ENCODE measurements at places on chromosomes 12 and 14.

GRCh38 chr12:10543499-10543898 lies 37.8 kb downstream of the EIF2S3B start:
- no peak for DNase-seq

DNA sequence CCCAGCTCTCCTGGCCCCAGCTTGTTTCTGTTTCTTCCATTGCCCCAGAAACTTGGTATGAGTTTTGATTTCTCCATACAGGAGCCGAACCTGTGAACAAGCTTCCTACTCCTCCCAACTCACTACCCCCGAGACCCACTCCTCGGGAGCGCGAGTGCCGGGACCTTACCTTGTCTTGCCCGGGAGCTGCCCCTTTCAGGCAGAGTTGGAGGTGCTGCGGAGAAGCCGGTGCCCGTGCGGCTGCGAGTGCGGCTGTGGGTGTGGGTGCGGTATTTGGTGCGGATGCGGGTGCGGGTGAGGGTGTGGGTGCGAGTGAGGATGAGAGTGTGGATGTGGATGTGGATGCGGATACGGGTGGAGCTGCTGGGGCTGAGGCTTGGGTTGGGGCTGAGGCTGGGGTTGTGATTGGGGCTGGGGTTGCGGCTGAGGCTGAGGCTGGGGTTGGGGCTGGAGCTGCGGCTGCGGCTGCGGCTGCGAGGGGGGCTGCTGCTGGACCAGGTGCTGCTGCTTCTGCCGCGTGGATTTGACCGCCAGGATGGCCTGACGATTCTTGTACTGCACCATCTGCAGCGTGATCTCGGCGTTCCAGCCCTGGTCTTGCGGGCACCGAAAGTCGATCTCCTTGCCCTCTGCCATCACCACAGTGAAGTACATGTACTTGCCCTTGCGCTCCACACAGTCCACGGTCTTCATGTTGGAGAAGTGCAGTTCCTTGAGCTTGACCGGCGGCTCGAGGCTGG lies 1.1 kb downstream of the PHLDA1 start:
- peak; percentile 57 for DNase-seq

DNA sequence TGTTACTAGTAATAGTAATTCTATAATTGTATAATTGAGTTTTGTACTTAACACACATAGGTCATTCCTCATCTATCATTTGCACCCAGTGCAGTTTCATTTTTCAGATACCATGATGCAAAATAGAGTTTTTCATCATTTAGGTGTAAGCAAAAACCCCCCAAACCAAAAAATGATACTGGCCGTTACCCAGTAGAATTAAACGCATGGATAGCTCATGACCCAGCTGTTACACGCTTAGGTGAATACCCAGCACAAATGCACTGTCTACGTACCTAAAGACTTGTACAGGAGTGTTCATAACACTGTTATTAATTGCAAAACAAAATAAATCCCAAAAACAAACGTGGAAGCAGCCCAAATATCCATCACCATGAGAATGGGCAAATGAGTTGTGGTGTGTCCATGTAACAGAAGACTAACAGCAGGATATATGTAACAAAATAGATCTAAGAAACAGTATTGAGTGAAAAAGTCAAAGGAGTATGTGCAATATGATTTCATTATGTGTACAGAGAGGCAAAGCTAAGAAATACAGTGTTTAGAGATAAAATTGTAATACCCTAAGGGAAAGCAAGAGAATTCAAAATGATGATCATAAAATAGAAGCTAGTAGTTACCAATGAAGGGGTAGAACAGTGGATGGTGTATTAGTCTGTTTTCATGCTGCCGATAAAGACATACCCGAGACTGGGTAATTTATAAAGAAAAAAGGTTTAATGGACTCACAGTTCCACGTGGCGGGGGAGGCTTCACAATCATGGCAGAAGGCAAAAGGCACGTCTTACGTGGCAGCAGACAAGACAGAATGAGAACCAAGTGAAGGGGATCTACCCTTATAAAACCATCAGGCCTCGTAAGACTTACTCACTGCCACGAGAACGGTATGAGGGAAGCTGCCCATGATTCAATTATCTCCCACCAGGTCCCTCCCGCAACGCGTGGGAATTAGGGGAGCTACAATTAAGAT lies 49.8 kb downstream of the EID3 start:
- DNase-seq: no peak

GRCh38 chr12:78406828-78407227 lies 457.7 kb upstream of the SYT1 start:
- DNase-seq: peak; percentile 13

- peak; percentile 8 for DNase-seq
Observed at GRCh38 chr12:125331342-125332052, 266.3 kb downstream of the AACS start.

DNA sequence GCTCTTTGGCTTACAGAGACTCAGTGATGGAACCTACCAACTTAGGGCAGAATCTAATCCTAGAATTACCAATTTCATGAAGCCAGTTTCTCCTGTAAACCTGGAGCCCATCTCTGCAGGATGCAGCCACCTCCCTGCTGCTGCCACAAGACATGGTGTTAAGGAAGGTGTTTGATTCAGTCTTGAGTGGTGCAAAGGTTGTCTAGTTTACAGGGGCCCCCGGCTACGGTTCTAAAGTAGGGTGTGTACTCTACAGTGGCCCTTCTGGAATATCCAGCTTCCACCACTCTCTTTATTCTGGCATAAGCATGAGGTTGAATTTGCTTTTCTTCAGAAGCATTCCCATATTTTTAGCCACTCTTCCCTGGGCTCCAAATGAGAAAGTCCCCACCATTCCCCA lies 154.1 kb upstream of the GRIP1 start:
- DNase-seq: no peak

DNA sequence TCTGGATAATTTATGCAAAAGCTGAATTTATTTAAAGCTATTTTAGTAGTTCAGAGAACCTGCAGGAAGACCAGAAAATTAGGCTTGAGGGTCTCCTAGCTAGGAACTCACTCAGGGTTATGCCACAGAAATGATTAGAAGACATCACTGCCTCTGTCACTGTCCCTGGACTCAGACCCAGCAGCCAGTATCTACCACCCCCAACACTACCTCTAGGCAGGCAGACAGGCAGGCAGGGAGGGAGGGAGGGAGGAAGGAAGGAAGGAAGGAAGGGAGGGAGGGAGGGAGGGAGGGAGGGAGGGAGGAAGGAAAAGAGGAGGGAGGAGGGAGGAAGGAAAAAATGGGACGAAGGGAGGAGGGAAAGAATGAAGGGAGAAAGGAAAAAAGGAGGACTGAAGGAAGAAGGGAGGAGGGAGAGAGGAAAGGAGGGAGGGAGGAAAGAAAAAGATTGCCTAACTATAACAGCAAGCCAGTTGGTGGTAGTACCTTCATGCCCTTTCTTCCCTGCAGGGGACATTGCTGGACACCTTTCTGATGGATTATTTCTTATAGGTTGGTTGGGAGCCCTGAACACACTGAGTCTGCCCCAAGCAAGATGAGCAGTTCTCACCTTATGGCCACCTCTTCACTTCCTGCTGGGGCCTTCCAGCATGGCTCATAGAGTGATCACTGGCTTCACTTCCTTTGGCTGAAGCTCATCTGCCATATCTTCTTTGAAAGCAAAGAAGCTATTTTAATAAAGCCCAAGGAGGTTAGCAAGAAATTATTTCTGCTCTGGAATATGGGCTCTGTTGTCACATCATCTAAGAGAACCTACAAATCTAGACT lies 49.7 kb downstream of the KICS2 start:
- DNase-seq: no peak

GRCh38 chr14:54498095-54498531 lies 9.3 kb upstream of the GMFB start:
- no peak for DNase-seq

- no peak for DNase-seq
Observed at GRCh38 chr14:33592297-33592696, 358.6 kb downstream of the EGLN3 start.

DNA sequence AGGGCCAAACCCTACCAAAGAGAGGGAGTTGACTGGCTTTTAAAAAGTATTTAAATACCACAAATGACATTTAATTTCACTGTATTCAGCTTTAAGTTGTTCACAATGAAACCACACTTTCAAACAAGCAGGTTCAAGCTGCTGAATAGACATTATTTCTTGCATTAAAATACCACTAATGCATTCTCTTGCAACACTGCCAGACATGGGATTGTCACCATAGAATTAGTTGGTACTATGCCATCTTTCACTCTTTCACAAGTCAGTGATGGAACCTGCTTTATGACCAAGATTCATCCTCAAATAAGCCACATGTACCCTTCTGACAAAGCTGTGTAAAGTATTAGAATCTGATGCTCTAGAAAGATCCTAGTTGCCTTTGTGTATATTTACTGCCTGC lies 239.4 kb downstream of the PAWR start:
- peak; percentile 9 for DNase-seq

- DNase-seq: peak; percentile 69
Observed at GRCh38 chr12:46373301-46374296, 1.0 kb upstream of the SLC38A2 start.

GRCh38 chr12:87995581-87996178 lies 33.5 kb downstream of the C12orf50 start:
- DNase-seq: peak; percentile 82

- DNase-seq: no peak
Observed at GRCh38 chr14:101332281-101332680, 229.0 kb upstream of the DIO3 start.

DNA sequence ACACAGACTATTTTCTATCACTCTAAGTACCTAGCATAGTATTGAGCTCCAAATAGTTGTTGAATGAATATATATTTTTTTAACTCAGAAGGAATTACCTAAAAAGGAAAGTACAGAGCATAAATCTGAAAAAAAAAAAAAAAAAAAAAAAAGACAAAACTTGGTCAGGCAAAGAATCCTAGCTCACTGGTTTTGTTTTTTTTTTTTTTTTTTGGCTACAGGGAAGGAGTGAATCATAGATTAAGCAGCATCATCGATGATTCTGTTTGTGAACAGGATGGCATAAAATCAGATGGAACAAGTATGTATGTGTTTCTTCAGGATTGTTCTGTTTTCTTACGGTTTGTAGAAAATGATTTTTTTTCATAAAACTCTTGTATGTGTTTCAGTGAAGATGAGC lies 66.1 kb upstream of the BCAT1 start:
- no peak for DNase-seq

DNA sequence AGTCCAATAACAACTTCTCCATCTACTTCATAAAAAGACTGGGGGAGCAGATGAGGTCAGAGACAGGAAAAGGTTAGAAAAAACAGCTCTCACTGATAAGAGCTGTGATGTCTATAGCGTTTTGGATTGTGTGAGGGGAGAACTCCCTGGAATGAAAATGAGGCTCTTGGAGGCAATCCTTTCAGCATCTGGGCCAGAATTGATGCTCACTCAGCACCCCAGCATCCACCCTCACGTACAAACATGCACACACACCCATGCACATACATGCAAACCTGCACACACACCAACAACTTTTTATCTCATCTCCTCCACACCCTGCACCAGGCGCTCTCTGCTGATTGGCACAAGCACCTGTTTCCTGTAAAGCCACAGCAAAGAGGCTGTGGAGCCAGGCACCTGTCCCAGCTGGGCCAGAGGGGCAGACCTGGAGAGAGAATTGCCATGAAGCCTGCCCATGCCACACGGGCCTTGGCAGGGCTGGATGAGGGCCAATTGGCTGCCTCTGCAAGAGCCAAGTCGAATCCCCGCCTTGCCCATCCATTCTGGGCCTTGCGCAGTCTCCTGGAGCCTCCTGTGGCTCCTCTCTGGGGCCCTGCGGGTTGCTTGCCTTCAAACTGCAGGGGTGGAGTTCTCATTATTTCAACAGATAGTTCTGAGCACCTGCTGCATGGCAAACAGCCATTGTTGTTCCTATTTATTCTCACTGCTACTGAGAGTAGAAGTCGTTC lies 53.1 kb downstream of the SYNE3 start:
- no peak for DNase-seq

GRCh38 chr14:50822501-50823042 lies 8.4 kb downstream of the NIN start:
- DNase-seq: peak; percentile 19

All from cardiac fibroblast (primary cell).